CD4-positive, alpha-beta T cell treated with Interferon alpha-2 for 1 hour (primary cell): ENCODE measurements at places on chromosomes 13 and 19.

GRCh38 chr19:41527089-41527488 lies 48.9 kb upstream of the CEACAM21 start:
- DNase-seq: no peak

- no peak for DNase-seq
Measured at GRCh38 chr13:100112186-100112838, 23.4 kb downstream of the PCCA start.

GRCh38 chr19:46303691-46304397 lies 7.0 kb downstream of the HIF3A start:
- no peak for DNase-seq

- DNase-seq: no peak
Measured at GRCh38 chr13:112368883-112369282, 7.3 kb upstream of the SPACA7 start.

- DNase-seq: no peak
Measured at GRCh38 chr19:3576696-3577443, 4.1 kb downstream of the HMG20B start.

GRCh38 chr13:32200741-32201140 lies 114.4 kb downstream of the ZAR1L start:
- no peak for DNase-seq

DNA sequence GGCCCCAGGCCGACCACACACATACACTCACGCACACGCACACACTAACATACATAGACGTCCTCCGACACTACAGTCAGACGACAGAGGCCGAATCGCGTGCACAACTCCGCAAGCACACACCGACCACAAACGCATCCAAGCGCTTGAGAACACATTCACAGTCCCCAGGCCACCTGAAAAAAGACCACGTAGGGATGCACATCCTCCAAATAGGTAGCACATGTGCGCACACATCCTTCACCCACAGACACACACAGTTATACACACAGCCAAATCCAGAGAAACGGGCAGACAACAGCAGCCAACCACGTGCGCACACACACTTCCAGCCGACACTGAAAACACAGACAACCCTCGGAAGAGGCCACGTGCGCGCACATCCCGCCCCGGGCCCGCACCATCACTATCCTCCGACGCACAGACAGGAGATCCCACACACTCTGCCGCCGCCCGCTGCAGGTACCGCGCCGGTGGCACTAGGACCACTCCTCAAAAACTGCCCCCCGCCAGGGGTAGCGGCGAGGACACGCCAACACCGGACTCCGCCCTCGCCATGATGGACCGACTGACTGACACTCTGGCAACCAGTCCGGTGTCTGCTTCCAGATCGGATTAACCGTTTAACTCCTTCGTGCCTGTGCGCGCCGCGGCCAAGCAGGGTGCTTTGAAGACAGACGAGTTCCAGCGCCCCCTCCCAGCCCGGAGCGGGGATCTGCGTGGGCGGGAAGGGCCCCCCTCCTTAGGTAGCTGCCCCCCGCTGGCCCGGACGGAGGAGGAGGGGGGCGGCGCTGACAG lies 493 bp upstream of the PDE4A start:
- DNase-seq: peak; percentile 55

- DNase-seq: no peak
Measured at GRCh38 chr19:54415901-54416673, 823 bp downstream of the TTYH1 start.

DNA sequence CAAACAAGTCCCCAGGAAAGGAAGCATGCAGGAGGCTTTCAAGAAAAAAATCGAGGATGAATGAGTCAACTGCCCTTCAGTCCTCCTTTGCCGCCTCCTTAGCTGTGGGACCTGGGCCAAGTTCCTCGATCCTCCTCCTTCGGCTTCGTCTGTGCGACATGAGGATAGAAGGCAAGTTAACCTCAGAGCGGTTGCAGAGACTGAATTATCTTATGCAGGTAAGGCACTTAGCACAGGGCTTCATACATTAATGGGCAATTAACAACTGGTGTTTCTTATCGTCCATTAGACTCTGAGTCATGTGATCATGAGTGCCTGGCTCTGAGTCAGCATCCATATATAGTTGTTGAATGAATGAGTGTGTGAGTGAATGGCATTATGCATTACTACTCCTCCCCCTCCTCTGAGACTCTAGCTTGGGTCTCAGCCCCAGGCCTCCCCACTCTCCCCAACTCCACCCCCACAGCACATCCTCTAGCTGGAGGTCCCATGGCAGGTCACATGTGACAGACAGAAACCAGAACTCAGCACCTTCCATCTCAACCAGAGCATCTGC lies 1.6 kb upstream of the TTC9B start:
- DNase-seq: no peak

DNA sequence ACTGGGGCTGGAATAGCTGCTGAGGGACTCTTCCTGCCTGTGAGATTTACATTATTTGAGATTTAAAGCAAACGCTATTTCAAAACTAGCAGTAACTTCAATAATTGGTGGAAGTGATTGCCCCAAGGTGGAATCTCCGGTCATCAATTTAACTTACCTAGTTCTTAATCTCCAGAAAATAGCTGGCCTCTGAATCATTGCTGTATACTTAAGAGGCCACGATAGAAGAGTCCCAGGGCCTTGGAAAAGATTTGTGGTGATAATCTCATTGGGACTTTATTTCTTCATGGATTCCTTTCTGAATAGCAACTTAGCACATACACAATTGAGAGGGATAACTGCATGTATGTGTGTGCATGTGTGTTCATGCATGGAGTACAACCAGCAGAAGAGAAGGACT lies 120.2 kb downstream of the DNAJC15 start:
- DNase-seq: no peak

GRCh38 chr13:85174291-85174690 lies 624.9 kb downstream of the SLITRK6 start:
- no peak for DNase-seq

- no peak for DNase-seq
Measured at GRCh38 chr13:63501702-63502101, 2086.1 kb upstream of the PCDH20 start.

- no peak for DNase-seq
Measured at GRCh38 chr19:35613574-35613973, 1.0 kb downstream of the HAUS5 start.

DNA sequence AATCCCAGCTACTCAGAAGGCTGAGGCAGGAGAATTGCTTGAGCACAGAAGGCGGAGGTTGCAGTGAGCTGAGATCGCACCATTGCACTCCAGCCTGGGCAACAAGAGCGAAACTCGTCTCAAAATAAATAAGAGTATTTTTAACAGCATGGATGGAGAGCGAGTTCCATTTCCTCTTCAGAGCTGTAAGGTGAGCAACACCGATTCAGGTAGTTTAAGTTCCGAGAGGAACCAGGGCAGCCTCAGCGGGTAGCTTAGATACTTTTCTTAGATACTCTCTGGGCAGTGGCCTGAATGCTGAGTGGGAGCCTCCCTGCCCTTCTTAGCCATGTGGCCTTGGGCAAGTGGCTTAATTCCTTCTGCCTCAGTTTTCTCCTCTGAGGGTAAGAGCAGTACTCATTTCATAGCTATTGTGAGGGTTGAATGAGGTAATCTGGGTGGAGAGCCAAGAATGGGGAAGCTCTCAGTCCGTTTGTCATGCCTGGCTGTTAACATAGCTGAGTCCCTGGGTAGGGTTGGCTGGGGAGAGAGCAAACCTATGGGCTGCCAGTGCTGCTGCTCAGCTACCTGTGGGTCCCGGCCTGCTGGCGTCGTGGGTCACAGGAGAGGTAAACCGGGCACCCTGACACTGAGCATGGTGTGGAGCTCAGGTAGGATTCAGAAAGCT lies 4.1 kb downstream of the ATP11A start:
- DNase-seq: peak; percentile 17

DNA sequence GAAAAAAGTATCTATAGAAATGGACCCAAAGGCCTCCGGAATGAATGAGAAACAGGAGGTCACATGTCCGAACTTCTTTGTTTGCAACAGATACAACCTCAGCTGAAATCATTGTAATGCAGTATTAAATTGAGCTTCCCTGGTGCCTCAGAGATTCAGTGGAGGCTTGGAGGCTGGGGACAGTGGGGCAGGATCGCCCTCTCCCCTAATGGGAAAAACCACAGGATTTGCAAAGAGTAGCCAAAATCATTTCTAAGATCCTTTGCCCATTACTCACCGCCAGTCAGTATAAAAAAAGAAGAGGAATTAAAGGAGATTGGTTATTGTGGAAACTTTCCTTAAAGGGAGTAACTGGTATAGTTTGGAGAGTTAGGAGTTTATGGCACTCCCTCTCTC lies 30.4 kb upstream of the IRS2 start:
- no peak for DNase-seq

DNA sequence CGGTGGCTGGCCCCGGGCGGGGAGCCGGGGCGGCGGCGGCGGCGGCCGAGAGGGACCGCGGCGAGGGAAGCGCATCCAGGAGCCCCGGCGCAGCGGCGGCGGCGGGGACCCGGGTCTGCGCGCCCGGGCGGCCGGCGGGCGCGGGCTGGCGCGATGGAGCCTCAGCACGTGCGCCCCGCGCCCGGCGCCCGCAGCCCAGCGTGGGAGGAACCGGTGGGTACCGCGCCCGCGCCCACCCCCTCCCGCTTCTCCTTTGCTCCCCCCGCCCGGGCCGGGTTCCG lies 7.8 kb upstream of the DGKH start:
- DNase-seq: no peak

DNA sequence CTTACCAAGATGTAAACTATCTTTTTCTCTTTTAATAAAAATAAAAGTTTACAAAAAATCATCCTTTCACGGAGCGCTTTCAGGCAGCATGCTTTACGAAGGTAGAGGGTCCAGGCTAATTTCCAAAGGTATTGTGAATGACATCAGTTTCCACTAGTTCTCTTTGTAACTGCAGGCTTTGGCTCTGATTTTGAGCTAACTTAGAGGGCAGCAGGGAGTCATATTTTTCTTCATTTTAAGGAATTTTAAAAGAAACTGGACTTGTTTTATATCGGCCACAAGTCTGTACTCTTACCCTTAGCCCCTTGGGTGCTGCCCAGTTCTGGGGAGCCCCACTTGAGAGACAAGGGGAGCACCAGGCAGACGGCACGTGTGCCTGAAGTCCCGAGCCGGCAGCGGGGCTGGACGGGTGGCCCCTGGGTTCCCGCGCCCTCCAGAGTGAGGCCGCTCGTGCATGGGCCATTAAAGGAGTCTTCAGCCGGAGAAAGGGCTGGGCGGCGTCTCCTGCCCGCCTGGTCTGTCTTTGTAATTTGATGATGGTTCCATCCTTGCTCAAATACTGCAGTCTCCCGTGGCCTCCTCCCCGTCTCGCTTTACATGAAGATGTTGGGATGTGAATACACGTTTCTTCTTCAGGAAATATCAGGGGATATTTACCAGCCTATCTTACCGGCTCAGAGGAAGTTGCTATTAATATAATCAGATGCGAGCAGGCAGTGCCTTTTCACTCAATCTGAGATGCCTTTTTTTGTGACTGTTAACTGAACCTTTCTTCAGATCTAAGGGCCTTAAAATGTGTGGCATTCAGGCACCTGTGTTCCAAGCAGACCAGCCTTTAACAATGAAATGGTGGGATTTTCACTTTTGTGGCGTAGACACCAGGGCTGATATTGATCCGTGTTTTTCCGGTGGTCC lies 67.4 kb downstream of the GGACT start:
- no peak for DNase-seq

DNA sequence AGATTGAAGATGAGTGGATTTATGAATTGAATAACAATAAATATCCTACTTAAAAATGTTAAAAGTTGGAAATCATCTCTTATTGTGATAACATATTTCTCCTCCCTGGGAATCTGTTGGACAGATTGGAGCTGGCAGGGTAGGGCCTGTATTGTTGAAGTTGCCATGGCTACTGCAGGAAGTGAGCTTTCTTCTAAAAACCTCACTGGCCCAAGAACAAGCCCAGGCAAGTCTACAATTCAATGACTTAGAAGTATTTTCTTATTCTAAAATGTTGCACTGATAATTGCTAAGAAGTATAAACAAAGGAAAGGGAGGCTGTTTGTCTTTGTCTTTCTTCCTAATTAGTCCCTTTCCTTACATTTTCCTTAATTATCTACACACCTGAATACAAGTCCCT lies 112.1 kb downstream of the DLEU7 start:
- no peak for DNase-seq

DNA sequence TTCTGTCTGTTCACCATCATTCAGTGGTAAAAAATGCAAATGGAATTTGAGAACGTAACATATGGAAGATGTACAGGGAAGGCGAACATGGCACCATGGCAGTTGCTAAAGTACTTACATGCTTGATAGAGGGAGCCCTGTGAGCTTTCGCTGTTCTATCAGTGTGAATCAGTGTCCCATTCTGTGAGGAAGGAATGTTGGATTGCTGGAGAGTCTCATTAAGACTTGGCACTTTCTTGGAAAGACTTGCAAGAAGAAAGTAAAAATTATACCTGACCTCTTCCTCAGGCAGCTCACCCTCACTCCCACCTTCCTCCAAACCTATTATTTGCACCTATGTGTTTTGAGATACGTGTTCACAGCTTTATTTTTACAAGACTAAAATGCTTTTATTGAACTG lies 43.5 kb downstream of the FREM2 start:
- no peak for DNase-seq

GRCh38 chr13:47959468-47960247 lies 41.4 kb downstream of the SUCLA2 start:
- no peak for DNase-seq

GRCh38 chr13:91468301-91468700 lies 69.9 kb downstream of the GPC5 start:
- DNase-seq: no peak

DNA sequence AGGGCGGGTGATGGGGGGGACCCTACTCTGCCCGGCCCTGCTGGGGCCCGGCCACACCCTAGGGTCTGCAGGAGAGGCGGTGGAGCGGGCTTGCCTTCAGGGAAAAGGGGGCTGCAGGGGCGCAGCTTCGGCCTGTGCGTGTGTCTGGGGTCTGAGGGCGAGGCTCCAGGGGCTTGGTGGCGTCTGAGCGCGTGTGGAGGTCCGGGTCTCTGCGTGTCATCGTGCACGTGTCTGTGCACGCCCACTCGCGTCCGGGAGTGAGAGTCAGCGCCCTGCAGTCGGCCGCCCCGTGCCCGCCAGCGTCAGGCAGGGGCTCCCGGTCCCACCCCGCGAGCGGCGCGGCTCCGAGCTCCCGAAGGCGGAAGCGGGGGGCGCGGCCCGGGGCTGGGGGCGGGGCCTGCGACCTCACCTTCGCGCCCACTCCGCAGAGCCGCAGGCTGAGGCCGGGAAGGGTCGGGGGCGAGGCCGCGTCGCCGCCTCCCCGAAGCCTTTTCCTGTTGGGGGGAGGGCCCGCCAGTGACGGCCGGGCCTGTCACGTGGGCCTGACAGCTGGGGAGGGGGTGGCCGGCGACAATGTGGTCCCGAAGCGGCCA lies at the start of gene ARHGAP45:
Gene ARHGAP45, plus strand, starts transcription at position 420 of the 593 bp plus-strand sequence. CDS start 239 bp downstream, outside the sequence.
- DNase-seq: peak; percentile 83

DNA sequence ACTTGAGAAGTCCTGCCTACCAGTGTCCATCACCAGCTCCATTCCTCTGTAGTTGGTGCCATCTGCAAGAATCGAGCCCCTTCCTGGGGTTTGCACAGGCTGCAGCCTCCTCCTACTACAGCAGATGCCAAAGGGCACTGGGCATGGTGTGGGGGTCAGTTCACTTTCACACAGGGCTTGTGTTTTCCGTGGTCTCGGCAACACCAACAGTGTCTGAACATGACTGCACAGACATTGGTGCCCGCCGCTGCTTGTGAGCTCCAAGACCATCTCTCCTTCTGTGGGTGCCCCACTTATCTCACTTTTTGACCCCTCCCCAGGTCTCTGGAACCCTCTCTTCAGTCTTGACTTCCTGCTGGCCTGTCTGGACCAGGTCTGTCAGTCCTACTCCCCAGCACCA lies 15.2 kb downstream of the ZNF446 start:
- no peak for DNase-seq

- peak; percentile 80 for DNase-seq
Measured at GRCh38 chr19:34430738-34431625, 2.8 kb downstream of the UBA2 start.

- peak; percentile 51 for DNase-seq
Measured at GRCh38 chr19:39237200-39238184, 7.3 kb downstream of the IFNL3 start.

GRCh38 chr13:89865164-89866064 lies 1482.1 kb upstream of the MIR17HG start:
- DNase-seq: no peak
